ENCODE measurements at places on chromosomes 3 and 15. TPM values are rescaled to one million over a fixed set of nuclear protein-coding genes. Genes with fewer than 3 reads are reported as not detected.

- no peaks in the 10 kb centered on the region for H3K4me1 ChIP-seq
- H3K27ac ChIP-seq = no peak overlapping the region
- no peak overlapping the region for H3K4me3 ChIP-seq
Observed at GRCh38 chr15:48634893-48635292, 10.6 kb downstream of the FBN1 start.

SLC28A1 gene
- total RNA-seq = 0.12 TPM

GRK7 gene
- total RNA-seq = 0.12 TPM

- peaks cover 34% of the 10 kb centered on the region for H3K36me3 ChIP-seq
- H3K4me3 ChIP-seq = no peak overlapping the region
- no peaks in the 10 kb centered on the region for H3K4me1 ChIP-seq
- DNase-seq = no peak
Observed at GRCh38 chr15:90645873-90646575, 71.1 kb upstream of the BLM start.

DNA sequence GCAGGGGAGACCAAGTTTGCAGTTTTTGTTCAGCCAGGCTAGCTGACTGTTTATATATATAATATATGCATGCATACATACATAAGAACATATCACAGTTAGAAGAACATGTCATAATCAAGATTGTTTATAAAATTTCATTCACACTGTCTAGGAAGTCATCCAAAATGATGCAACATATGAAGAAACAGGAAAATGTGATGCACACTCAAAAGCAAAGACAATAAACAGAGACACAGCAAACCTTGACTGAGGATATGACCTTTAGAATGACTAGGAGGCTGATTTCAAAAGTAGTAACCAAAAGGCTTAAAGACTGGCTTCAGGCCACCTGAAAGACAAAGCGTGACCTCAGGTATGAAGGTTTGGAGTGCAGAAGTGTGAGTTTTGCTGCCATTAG, 166.2 kb upstream of the NDN start:
- no peak overlapping the region for H3K4me3 ChIP-seq
- no peaks in the 10 kb centered on the region for H3K27me3 ChIP-seq
- no peaks in the 10 kb centered on the region for H3K4me1 ChIP-seq
- H3K36me3 ChIP-seq = no peaks in the 10 kb centered on the region
- DNase-seq = no peak

DNA sequence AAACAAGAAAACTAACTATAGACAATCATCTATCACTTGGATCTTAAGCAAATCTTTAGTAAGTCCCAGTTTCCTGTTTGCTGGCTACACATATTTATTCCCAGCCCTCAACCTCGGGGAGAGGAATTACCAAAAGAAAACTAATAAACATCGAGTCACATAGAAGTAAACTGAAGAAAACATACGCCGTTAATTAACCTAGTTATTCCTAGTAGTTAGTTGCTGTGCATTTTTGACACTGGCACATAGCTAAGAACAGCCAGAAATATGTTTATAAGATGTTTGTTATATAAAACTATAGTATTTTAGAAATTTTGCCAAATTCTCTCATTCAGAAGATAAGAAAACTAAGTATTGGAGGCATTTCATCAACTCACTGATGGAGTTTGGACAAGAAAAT, 407.2 kb upstream of the ARHGEF26 start:
- no peaks in the 10 kb centered on the region for H3K36me3 ChIP-seq
- H3K4me1 ChIP-seq = no peaks in the 10 kb centered on the region
- no peak overlapping the region for H3K4me3 ChIP-seq
- no peaks in the 10 kb centered on the region for H3K27me3 ChIP-seq
- no peak overlapping the region for H3K27ac ChIP-seq
- DNase-seq = no peak

DNA sequence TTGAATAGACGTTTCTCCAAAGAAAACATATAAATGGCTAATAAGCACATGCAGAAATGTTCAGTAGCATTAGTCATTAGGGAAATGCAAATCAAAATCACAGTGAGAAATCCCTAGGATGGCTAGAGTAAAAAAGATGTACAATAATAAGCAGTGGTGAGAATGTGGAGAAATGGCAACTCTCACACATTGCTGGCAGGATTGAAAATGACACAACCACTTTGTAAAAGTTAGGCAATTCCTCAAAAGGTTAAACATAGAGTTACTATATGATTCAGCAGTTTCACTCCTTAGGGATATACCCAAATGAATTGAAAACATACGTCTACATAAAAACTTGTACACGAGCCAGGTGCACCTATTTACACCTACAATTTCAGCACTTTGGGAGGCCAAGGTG, 108.7 kb downstream of the ITPR1 start:
- H3K27me3 ChIP-seq = no peaks in the 10 kb centered on the region
- no peak for DNase-seq
- H3K27ac ChIP-seq = no peak overlapping the region
- no peaks in the 10 kb centered on the region for H3K36me3 ChIP-seq
- H3K4me1 ChIP-seq = no peaks in the 10 kb centered on the region

DNA sequence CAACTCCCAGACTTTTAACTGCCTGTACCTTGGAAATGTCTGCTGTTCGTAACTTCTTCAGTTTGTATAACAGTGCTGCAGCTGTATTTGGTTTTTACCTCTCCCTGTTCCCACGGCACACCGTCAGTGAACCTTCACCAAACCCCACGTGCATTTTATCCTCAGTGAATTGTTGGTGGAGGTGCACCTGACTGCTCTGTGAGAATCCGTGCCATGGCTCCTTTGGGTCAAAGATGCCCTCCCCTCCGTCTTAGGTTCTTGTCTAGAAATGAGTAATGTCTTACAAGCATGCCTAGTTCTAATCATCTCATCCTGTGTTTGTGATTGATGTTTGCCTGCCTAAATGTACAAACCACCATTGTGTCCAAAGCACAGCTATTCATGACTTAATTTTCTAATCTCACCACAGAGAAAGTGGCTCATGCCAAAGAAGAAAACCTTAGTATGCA, 28.2 kb downstream of the TPM1 start:
- H3K4me1 ChIP-seq = no peaks in the 10 kb centered on the region
- H3K27ac ChIP-seq = no peak overlapping the region
- peaks cover 47% of the 10 kb centered on the region for H3K36me3 ChIP-seq
- no peaks in the 10 kb centered on the region for H3K27me3 ChIP-seq
- H3K4me3 ChIP-seq = no peak overlapping the region

SEMA3G gene
- total RNA-seq = 11.8 TPM

HTR3E gene
- not detected for total RNA-seq

ALPK3 gene
- total RNA-seq = 51.0 TPM

KCNMB2 gene
- total RNA-seq = 2.8 TPM

GRCh38 chr3:138184994-138185393, 2.1 kb upstream of the ARMC8 start:
- no peak overlapping the region for H3K4me3 ChIP-seq
- H3K27me3 ChIP-seq = no peaks in the 10 kb centered on the region
- no peaks in the 10 kb centered on the region for H3K36me3 ChIP-seq
- no peak for DNase-seq
- no peak overlapping the region for H3K27ac ChIP-seq

LDHAL6B gene
- not detected for total RNA-seq

- no peaks in the 10 kb centered on the region for H3K27me3 ChIP-seq
- H3K27ac ChIP-seq = no peak overlapping the region
- DNase-seq = no peak
- H3K4me1 ChIP-seq = peaks cover 15% of the 10 kb centered on the region
Observed at GRCh38 chr3:15610082-15610759, 8.7 kb downstream of the BTD start.

AADAC gene
- 0.70 TPM for total RNA-seq
